CD4-positive, alpha-beta T cell treated with Interleukin-6 at 100 ng/mL for 8 hours (primary cell): ENCODE measurements at places on chromosomes 7 and 10.

DNA sequence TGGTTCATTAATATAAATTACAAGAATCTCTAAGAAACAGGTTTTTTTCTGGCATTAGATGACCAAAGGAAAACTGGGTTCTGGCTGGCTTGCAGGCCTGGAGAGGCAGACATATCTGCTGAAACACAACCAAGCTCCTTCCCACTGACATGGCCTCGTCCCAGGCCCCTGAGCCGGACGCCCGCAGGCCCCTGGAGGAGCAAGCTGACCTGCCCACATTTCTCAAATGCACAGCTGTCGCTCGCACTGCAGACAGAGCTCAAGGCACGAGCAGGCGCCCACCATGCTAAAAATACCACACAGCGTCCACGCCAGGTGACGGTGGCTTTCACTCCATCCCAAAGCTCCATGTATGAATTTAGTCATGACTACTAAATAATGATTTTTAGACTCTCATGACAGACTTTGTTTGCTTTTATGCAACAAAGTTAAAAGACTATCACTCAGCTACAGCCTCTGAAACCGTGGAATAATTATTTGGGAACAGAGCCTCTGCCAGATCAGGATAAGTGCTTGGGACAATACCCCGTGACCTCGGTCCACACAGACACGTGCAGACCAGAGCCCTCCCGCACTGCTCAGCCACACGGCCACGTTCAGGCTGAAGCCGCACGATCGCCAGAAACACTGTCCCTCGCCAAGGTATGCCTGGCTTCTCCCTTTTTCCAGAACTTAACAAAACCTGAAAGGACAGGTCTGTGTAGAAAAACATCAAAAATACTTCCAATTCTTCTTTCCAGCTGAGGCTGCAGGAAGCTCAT lies 71.1 kb downstream of the DIP2C start:
- DNase-seq = no peak

DNA sequence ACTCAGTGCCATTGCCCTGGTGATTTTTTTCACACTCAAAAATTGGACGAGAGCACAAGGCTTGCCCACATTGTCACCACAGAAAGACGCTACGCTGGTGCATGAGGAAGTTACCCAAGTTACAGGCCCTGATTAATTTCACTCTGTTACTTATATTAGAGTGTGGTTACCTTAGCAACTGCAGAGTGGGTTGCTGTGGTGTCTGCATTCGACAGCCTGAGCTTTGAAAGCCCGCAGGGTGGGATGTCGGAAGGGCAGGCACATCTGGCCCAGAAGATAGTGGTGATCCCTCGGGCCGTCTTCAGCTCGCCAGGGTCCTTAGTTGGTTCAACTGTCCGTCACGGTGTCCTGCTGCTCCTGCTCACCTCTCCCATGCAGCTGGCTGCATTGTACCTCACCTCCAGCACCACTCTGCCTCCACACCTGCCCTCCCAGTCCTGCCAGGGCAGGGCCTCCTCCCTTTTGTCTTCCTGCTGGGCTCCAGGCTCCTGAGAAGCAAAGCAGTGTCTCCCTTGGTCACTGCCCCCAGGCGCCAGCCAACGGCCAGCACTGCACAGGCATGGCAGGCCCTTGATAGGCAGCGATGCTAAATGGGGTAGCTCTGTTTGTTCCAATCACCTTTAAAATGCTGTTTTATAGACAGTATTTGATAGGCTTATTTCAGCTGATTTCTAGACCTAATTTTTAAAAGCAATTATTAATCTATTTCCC lies 167.2 kb downstream of the EBF3 start:
- DNase-seq = no peak

GRCh38 chr10:7610651-7611389 lies 55.9 kb downstream of the ITIH5 start:
- DNase-seq = no peak

DNA sequence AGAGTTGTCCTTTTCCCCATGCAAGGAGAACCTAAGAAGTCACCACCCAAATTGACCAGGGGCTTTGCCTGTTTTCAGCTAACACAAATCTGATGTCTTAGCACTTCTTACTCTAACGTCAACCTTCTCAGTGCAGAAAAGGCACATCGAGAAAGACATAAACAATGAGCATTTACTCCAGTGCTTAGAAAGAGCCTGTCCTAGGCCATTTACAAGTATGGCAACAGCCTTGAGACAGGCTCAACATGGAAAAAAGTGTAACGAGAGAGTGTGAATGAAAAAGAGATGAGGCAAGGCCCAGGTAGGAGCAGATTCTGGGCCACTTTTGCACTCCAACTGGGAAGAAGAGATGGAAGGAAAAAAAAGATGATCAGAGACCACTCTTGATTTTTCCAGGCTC lies 54.4 kb downstream of the CPED1 start:
- DNase-seq = no peak

DNA sequence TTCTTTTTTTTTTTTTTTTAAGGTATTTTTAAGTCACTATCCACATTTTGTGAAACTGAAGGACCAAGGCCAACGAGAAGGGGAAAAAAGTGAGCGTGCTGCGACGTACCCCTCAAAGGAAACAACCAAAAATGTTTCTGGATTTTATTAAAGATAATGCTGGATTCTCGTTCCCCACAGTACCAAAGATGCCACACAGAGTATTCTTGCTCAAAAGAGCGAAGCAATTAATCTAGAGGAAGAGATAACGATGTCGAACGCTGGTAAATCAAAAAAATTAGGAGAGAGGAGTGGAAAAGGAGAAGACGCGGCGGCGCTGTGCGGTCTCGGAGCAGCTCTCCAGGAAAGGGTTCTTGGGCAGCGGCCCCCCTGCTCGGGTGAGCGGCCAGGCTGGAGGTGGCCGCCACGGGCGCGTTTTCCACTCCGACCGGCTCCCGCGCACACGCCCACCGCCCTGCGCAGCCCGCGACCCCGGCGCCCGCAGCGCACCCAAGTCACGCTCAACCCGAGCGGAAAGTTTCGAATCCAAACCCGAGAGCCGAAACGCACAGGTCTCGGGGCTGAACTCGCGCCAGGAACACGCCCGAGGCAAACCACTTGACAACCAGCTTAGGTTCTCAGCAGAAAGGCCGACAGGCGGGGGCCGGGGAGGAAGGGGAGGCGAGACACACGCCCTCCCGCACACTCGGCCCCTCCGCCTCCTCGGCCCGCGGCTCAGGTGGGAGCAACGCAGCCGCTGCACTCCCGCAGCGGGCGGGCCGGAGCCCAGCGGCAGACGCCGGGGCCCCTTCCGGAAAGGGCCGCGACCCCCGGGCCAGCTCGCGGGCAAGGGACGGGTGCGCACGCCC lies 989 bp downstream of the SRPK2 start:
- peak; percentile 42 for DNase-seq

GRCh38 chr7:105672801-105673200 lies 91.5 kb upstream of the EFCAB10 start:
- no peak for DNase-seq

GRCh38 chr10:73810735-73811465 lies 498 bp downstream of the NDST2 start:
- DNase-seq = peak; percentile 66

GRCh38 chr7:50056131-50056530 lies 36.9 kb downstream of the ZPBP start:
- no peak for DNase-seq

GRCh38 chr7:7971308-7972040 lies 2.9 kb downstream of the GLCCI1 start:
- no peak for DNase-seq

DNA sequence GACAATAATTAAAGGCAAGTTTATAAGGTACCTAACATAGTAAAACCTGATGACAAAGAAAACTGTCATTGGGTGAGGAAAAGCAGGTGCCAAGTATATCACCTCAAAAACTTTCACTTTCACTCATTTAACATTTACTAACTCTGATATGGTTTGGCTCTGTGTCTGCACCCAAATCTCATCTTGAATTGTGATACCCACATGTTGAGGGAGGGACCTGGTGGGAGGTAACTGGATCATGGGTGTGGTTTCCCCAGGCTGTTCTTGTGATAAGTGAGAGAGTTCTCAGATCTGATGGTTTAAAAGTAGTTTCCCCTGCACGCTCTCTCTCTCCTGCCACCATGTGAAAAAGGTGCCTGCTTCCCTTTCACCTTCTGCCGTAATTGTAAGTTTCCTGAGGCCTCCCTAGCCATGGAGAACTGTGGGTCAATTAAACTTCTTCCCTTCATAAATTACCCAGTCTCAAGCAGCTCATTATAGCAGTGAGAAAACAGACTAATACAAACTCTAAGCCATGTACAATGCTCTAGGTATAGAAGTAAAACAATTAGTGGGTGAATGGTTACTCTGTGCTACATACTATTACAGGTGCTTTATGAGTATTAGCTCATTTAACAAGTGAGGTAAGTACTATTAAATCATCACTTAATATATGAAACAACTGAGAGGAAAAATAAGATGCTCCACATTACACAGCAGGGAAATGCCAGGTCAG lies 199.0 kb downstream of the CHCHD3 start:
- DNase-seq = peak; percentile 7

GRCh38 chr10:96496281-96496925 lies 17.3 kb downstream of the TLL2 start:
- no peak for DNase-seq

GRCh38 chr7:112880818-112881418 lies 90.7 kb upstream of the TMEM168 start:
- DNase-seq = no peak

DNA sequence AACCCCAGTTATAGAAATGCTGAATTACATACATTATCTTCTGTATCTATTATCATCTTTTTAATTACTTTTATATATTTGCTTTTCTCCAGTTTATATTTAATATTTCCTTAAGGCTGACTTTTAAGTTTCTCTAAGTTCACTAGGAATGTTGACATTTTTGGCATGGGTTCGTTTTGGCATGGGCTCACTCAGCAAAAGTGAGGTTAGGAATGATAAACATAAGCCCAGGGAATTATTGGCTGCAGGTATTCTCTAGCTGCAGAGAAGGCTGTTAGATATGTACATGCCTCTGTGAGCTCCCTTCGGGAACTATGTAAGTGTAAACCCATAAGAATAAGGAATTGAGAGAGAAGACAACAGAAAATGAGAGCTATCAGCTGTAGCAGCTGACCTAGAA lies 63.6 kb upstream of the RAB18 start:
- DNase-seq = no peak

DNA sequence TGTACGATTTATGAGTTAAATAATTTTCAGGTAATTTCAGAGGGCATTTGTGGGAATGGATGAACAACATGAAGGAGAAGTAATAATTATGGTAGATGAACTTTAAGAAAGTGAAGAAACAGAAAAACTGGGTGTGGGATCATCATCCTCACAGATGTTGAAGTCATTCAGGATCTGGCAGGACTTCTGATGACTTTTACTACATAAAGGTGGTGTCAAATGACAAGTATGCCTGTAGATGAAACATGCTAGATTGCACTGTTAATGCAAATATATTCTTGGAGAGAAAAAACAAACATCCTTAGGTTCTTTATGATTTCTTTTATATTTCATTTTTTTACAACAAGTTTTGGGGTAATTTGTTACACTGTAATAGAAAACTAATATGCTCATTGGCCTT lies 230.2 kb downstream of the PCLO start:
- no peak for DNase-seq

DNA sequence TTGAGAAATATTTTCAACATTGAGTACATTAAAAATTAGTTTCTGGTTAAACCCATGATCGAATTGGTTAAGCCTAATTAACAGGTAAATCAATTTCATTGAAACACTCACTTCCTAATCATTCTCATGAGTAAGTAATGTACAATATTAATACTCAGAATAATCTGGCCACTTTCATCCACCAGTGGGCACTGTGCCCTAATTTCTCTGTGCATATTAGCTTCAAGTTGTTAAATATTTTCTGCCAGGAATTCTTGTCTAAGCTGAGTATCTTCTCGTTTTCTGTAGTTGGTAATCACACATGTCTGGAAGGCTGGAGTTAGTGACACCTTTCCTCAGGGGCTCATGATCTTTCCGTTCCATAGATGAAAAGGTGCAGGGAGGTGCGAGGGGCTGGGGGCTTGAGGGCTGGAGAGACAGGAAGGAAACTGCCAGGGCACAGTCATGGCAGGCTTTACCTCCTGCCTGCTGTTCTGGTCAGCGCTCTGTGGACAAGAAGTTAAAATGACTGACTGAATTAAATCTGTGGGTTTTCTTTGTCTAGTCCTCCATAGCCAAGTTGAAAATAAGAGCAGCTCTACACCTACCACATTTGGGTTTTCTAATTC lies 71.9 kb downstream of the WIPF3 start:
- peak; percentile 8 for DNase-seq

GRCh38 chr10:24622781-24623301 lies 100.8 kb downstream of the ARHGAP21 start:
- peak; percentile 41 for DNase-seq

DNA sequence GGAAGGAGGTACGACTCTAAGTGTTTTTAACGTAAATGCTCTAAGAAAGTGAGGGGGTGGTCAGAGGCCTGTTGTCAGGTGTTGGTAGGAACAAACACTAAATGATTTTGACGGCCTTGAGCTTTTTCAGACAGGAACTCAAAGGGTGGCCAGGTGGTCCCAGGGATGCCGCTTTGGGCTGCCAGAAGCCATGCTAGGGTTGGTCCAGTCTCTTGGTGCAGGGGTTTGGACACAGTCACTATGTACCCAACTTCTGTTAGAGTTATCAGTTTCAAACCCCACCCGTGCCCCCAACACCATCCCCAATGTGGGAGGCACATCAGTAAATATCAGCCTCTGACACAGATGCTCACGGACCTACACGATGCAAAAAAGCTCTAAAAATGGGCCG lies 9.3 kb downstream of the ATP6V0E2 start:
- DNase-seq = no peak

GRCh38 chr7:75639071-75639885 lies 99.5 kb downstream of the HIP1 start:
- DNase-seq = peak; percentile 23

GRCh38 chr7:67725423-67725822 lies 728.8 kb downstream of the TYW1 start:
- no peak for DNase-seq

DNA sequence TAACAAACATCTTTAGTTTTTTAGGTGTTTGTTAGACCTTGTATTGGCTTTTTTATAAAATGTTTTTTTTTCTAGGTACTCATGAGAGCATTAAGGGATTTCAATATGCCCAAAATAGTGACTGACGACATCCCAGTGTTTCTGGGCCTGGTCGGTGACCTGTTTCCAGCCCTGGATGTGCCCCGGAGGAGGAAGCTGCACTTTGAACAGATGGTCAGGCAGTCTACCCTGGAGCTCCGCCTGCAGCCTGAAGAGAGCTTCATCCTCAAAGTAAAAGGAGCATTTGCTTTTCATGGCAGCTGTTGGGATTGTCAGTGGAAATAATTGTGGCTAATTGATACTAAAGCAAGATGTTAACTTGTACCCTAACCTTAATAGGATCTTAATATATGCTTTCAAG lies 161.5 kb downstream of the DNAH11 start:
- no peak for DNase-seq

GRCh38 chr10:9060314-9060713 lies 1005.8 kb downstream of the GATA3 start:
- DNase-seq = peak; percentile 3
